Stimulated activated CD4-positive, alpha-beta T cell treated with anti-CD3 and anti-CD28 coated beads, Interleukin-1b, Interleukin-23, amount 100 ng/mL, for 1 hour (primary cell): ENCODE measurements at places on chromosomes 4 and X.

GRCh38 chr4:90171491-90171890, 44.3 kb downstream of the CCSER1 start:
- DNase-seq: no peak

DNA sequence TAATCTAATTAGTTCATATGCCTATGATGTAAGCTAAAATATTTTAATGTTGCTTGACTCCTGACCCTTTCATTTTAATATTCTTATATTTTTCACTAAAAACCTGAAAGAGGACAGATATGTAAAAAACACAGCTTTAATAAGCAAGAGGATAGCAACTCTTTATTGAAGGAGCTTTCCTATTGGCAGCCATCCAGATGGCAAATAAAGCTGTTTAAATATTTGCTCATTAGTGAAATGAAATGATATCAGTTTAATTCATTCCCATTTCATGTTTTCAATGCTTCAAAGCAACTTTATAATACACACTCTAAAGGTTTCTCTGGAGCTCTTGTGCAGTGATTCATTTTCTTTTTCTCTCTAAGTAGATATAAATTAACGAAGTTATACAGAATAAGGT, 473.4 kb downstream of the PCDH7 start:
- no peak for DNase-seq

- no peak for DNase-seq
Observed at GRCh38 chr4:68175562-68176155, 46.0 kb upstream of the TMPRSS11F start.

DNA sequence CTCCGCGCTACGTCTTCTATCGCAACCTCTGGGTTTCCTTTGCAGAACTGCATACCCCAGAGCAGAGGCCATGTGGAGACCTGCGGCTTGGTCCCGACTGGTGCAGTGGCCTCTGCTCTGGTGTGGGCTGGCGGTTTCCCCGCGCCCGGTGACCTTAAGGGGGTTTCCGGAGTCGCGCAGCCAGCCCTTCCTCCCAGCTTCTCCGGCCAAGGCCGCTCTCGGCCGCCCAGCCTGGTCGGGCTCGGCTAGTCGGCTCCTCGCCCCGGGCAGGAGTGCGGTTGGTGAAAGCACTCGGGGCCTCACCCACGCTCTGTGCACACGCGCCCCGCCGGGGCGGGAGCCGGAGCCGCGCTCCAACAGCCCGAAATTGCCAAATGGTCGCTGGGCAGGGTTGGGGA, 84.9 kb downstream of the BCOR start:
- DNase-seq: no peak

DNA sequence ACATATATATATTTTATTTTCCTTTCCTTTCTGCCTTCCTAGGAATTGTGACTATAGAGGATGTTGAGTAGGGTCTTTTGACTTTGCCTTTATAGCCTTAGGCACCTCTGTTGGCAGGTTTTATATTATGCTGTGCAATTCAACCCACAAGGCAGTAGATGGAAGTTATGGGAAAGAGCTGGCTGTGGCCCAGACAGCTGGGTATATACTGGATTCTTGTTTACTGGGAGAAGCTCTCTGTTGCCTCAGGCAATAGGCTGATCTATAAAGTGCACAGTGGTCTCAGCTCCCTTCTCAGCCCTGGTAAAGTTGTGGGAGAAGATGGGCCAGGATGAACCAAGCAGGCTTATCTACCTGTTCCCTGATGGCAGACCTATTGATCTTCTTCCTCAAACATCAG, 342.0 kb downstream of the GBA3 start:
- DNase-seq: no peak

GRCh38 chrX:43627147-43627546, 29.0 kb upstream of the MAOA start:
- no peak for DNase-seq
